ENCODE measurements at places on chromosomes 5 and 9.

- DNase-seq, result no peak
Measured at GRCh38 chr9:14706530-14707140, 13.4 kb upstream of the ZDHHC21 start.

DNA sequence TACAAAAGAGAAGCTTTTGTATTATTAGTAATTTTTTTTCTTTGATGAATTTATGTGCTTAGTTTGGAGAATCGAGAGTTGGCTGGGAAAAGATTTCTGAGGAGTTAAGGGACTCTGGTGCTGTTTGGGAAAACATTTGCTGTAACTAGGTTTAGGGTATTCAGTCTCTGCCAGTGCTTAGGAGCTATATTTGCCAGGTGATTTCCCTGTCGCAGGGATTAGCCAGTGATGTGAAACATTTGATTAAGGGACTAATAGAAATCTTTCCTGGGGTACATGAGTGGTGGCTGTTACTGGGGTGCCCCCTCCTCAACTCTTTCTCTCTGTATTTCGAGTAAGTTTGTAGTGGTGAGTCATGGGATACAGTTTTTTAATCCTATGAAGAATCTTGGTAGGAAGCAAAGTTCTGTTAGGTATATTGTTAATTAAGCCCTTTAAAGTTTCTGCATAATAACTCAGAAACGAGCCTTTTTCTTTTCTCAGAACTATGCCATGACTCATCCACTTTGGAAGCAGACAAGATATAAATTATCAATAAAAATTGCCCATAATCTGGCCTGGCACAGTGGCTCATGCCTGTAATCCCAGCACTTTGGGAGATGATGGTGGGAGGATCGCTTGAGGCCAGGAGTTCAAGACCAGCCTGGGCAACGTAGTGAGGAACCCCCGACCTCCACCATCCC, 18.6 kb downstream of the RGMB start:
- no peak for DNase-seq

DNA sequence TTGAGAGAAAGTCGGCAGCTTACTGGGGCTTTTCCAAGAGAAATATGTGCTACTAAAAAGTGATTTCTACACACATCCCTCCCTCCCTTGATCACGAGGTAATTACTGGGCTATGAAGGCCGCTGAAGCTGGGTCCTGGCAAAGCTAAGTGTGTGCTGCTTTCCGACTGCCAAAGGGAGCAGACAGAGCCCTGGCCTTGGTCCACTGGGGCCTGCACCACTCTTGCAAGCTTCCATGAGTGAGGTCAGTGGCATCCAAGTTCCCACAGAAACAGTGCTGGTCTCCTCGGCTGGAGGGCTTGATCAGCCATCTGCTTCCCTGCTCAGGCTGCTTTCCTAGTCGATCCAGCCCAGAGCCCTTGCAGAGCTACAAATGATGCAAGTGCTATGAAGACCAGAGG, 154.8 kb upstream of the LHFPL2 start:
- DNase-seq, result no peak

DNA sequence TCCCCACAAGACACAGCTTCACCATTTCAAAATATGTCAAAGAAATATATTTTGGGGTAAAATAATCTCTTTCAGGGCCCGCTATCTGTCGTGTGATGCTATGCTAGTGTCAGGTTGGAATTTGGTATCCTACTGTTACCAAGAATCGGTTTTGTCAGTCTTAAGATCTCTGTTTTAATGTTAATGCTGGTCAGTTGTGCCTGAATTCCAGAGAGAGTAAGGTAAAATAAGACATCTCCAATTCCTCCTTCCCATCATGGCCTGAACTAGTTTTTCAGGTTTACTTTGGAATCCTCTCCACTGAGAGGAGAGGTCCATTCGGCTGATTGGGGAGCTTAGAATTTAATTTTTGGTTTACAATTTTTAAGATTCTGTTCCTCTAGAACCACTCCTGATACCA, 10.4 kb upstream of the BTF3 start:
- no peak for DNase-seq

DNA sequence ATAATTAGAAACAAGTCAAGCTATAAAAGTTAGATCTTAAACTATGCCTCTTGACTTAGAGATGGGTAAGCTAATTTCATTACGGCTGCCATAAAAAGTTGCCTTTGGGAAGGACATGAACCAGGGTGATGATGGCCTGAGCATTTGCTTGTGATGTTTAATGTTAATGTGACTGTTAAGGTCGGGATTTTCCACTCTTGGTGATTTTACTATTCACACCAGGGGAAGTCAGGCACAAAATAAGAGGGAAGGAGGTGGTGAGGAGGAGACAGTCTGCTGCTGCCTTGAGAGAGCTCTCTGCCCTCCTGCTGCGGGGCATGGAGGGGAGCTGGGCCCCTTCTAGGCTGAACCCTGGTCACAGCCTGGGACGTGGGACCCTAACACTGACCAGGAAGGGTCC, 34.4 kb downstream of the AHRR start:
- DNase-seq, result no peak

- DNase-seq, result peak; percentile 14
Measured at GRCh38 chr9:129102791-129103594, 7.6 kb downstream of the CRAT start.

GRCh38 chr9:126853667-126854066, 6.8 kb upstream of the ZBTB34 start:
- no peak for DNase-seq

DNA sequence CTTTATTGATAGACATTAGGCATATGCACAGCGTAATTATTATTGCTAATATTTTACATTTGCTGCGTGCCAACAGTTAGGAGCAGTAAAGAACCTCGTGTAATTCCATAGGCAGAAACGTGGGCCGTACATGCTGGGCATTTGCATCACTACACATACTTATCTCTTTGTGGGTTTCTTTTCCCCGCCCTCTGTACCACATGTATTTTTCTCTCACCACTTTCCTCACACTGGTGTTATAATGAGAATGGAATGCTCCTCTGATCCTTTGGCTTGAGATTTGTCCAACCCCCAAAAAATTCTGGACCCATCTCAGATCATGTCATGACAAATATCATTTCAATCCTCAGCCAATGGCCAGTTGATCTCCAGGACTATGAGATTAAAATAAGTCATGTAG, 1952.6 kb upstream of the WWC1 start:
- no peak for DNase-seq

All from stimulated activated CD4-positive, alpha-beta T cell treated with anti-CD3 and anti-CD28 coated beads, Interleukin-4, amount 100 ng/mL, for 24 hours (primary cell).